Endodermal cell (in vitro differentiated cells): ENCODE measurements at places on chromosomes 1 and 21. TPM values are rescaled to one million over a fixed set of nuclear protein-coding genes. Genes with fewer than 3 reads are reported as not detected.

TM2D1 gene
- 22.6 and 24.1 TPM in 2 replicates for total RNA-seq

ACBD6 gene
- 41.4 and 43.2 TPM in 2 replicates for total RNA-seq

CLEC20A gene
- total RNA-seq: 0.33 to 0.40 TPM in 2 of 3 replicates, not detected in the other

RIPK4 gene
- 8.3 and 8.4 TPM in 2 replicates for total RNA-seq

FCRL2 gene
- not detected in 3 replicates for total RNA-seq

AK2 gene
- total RNA-seq: 117 to 277 TPM (median 118 TPM) in 3 replicates

LCE1A gene
- not detected in 2 replicates for total RNA-seq

GRCh38 chr21:32192291-32193097 lies 86.4 kb downstream of the MIS18A start:
- no peak overlapping the region for H3K4me3 ChIP-seq
- H3K4me1 ChIP-seq: no peaks in the 10 kb centered on the region
- no peak overlapping the region for H3K27ac ChIP-seq

- no peaks in the 10 kb centered on the region for H3K4me1 ChIP-seq
- H3K27me3 ChIP-seq: no peaks in the 10 kb centered on the region
- H3K36me3 ChIP-seq: no peaks in the 10 kb centered on the region
- no peak overlapping the region for H3K4me3 ChIP-seq
- DNase-seq: no peak
These were observed 361.5 kb downstream of the KIF26B start for GRCh38 chr1:245516284-245516759.

DNA sequence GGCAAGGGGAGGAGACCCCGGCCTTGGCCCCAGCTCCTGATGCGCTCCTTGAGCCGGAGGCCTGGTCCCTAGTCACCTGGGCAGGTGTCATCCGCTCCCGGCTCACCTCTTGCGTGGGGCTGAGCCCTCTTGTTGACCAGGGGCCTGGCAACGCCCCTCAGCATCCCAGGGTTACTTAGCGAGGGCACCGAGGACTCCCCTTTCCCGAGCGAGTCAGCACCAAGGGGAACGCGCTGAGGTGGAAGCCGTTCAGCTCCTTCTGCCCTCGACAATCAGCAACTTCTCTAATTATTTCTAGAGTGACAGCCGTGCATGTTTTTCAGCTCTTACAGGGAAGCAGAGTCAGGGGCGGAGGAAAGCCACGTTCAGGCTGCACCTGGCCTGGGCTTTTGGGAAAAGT lies 522 bp downstream of the SLC45A1 start:
- H3K4me1 ChIP-seq: no peaks in the 10 kb centered on the region
- no peak for DNase-seq
- H3K27me3 ChIP-seq: peaks cover 34% of the 10 kb centered on the region
- H3K27ac ChIP-seq: no peak overlapping the region
- peak overlapping the region; percentile 56 for H3K4me3 ChIP-seq

DNA sequence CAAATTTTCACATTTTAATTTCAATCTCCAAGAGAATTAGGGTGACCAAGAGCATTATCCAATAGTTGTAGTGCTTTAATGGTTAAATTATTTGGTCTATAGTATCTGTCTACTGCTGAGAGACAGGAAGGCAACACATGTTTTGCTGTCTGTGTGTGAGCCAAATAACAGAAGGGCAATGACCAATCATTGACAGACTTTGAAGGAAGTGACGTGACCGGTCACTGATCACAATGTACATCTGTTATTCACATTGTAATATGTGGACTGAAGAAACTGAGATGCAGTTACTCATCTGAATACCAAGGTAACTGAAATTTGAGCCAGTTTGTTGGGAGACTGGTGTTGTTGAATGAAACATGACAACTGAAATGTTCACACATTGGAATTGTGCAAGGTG lies 196.7 kb downstream of the LRRC40 start:
- DNase-seq: no peak
- no peaks in the 10 kb centered on the region for H3K27me3 ChIP-seq
- no peaks in the 10 kb centered on the region for H3K36me3 ChIP-seq
- H3K27ac ChIP-seq: no peak overlapping the region
- no peak overlapping the region for H3K4me3 ChIP-seq
- no peaks in the 10 kb centered on the region for H3K4me1 ChIP-seq

DNA sequence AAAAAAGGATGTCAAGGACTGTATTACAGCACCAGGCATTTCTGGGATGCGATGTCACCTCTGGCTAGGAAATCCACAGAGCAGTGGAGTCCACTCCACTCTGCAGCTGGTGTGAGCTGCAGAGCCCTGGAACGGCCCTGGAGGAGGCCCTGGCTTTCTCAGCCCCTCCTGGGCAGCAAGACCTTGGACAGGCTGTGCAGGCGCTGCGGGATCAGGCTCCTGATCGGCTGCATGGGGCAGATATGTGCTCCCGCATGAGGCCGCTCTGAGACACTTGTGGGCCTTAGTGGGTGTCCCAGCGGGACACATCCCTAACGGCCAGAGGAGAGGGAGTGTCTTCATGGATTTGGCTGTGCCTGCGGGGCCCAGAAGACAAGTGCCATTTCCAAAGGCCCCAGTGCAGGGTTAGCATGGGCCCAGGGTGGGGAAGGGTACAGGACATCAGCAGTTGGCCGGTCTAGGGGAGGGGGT lies 6.2 kb downstream of the DNMT3L start:
- no peaks in the 10 kb centered on the region for H3K27me3 ChIP-seq
- H3K27ac ChIP-seq: no peak overlapping the region
- DNase-seq: no peak
- no peaks in the 10 kb centered on the region for H3K36me3 ChIP-seq
- H3K4me3 ChIP-seq: no peak overlapping the region

DNA sequence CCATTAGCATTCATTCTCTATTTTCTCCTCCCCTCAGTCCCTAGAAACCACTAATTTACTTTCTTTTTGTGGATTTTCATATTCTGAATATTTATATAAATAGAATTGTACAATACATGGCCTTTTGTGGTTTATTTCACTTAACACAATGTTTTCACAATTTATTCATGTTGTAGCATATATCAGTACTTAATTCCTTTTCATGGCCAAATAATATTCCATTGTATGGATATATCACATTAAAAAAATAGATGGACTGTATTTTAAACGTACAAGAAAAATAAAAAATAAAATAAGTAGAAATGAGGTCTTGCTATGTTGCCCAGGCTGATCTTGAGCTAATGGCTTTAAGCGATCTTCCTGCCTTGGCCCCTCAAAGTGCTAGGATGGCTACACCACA lies 25.0 kb downstream of the SCP2 start:
- H3K4me1 ChIP-seq: no peaks in the 10 kb centered on the region
- no peak for DNase-seq
- H3K27ac ChIP-seq: no peak overlapping the region
- no peak overlapping the region for H3K4me3 ChIP-seq
- no peaks in the 10 kb centered on the region for H3K27me3 ChIP-seq

DNA sequence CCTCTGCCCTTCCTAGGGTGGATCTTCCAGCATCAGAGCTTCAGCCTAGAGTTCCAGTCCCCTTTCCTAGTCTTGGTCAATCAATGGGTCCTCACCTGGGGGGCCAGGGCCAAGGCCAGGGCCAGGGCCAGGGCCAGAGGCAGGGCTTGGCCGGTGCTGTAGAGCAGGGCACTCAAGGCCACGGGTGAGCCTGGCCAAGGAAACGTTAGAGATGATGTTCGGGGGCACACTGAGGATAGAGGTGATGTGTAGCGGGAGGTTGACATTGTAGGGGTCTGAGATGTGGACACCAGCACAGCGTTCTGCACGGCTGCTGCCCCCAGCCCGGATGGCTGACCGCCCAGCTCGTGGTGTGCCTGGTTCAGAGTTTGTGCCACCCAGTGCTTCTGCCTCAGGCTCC lies 5.4 kb upstream of the USF1 start:
- H3K4me1 ChIP-seq: peaks cover 9% of the 10 kb centered on the region
- no peaks in the 10 kb centered on the region for H3K27me3 ChIP-seq
- H3K4me3 ChIP-seq: no peak overlapping the region
- no peaks in the 10 kb centered on the region for H3K36me3 ChIP-seq
- no peak overlapping the region for H3K27ac ChIP-seq
- no peak for DNase-seq

DNA sequence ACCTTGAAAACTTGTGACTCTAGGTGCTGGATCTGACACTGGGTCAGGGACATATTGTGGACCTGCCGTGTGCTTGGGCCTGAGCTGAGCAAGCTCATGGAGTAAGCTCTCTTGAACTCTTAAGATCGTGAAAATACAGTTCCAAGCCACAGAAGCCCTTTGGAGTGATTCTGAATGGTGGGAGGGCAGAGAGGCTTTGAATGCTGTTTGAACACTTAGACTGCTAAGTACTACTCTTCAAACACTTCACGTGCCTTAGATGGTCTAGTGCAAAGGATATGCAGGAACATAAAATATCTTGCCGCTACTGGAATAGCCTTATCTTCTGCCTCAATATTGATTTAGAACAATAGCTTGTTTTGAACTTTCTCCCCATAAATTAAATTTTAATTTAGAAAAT lies 21.6 kb downstream of the ROR1 start:
- no peak overlapping the region for H3K27ac ChIP-seq
- no peak for DNase-seq
- H3K4me1 ChIP-seq: peaks cover 46% of the 10 kb centered on the region
- H3K27me3 ChIP-seq: no peaks in the 10 kb centered on the region
- H3K4me3 ChIP-seq: no peak overlapping the region

DNA sequence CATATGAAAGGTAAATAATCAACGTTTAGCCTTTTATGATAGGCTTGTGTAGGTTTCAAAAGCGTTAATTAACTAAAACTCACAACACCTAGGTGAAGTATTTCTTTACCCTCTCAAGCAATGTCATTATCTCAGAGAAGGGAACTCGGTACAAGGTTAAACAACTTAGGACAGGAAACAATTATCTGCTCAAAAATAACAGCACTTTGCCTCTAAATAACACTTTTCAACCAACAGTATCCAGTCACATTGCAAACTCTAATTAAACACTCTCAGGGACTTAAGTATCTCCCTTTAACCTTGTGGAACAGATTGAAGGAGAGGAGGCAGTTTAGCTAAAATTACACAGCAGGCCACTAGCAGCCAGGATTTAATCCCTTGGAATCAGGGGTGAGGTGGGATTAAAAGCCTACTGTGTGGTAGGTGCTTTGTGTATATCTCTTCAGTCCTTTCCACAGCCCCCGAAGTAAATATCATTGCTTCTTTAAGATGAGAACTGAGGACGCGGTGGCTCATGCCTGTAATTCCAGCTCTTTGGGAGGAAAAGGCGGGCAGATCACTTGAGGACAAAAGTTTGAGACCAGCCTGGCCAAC lies 5.2 kb upstream of the AKNAD1 start:
- no peak overlapping the region for H3K27ac ChIP-seq
- H3K27me3 ChIP-seq: no peaks in the 10 kb centered on the region

DNA sequence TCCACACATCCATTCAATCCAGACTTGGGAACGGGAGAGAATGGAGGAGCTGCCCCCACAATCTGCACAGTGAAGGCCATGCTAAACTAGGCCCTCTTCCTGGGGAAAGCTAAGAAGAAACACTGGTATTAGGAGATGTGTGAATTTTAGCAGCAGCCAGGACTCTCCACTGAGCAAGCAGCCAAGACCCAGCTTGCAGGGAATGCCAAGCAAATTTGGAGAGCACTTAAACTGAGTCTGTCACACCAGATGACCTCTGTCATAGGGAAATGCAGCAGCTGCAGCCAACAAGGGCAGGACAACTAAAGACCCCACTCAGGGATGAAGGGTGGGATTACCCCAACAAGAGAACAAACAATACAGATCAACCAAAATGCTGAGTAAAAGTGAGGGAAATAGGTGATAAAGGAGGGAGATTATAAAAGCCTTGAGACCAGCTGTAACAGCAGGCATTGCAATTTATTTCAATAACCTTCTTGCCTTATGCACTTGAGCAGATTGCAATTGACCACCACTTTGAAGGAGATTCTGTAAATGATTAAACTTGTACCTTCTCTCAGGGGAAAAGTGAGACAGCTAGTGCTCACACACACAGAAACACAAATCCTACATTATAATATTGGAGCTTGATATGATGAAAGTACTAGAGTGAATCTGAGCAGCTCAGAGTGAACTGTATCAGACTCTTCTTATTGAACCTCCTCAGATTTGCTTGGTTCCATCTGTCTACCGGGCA lies 2.5 kb upstream of the CLCA1 start:
- H3K4me1 ChIP-seq: peaks cover 4% of the 10 kb centered on the region
- H3K36me3 ChIP-seq: no peaks in the 10 kb centered on the region
- DNase-seq: no peak
- no peaks in the 10 kb centered on the region for H3K27me3 ChIP-seq
- no peak overlapping the region for H3K27ac ChIP-seq

DNA sequence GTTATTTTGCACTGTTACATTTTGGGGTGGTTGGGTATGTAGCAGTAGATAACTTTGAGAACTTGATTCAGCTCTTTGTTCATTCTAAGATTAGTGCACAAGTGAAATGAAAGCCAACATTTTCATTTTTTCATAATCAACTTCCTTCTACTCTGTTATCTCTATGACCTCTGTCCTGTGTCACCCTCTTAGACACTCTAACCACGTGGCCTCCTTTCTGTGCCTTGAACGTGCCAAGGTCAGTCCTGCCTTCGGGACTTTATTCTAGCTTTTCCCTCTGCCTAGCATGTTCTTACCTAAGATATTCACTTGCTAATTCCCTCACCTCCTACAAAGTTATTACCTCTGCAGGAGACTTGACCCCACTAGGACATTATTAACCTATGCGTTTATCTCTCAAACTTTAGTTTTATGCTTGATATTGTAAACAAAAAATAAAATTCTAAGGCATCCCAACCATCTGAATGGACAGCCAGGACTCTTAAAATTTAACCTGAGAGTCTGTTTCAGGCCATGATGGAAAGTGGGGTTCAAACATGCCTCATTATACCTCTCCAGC lies 19.2 kb upstream of the EDEM3 start:
- peaks cover 31% of the 10 kb centered on the region for H3K27me3 ChIP-seq
- H3K4me1 ChIP-seq: no peaks in the 10 kb centered on the region
- H3K27ac ChIP-seq: no peak overlapping the region
- no peaks in the 10 kb centered on the region for H3K36me3 ChIP-seq
- DNase-seq: no peak
- H3K4me3 ChIP-seq: no peak overlapping the region

DNA sequence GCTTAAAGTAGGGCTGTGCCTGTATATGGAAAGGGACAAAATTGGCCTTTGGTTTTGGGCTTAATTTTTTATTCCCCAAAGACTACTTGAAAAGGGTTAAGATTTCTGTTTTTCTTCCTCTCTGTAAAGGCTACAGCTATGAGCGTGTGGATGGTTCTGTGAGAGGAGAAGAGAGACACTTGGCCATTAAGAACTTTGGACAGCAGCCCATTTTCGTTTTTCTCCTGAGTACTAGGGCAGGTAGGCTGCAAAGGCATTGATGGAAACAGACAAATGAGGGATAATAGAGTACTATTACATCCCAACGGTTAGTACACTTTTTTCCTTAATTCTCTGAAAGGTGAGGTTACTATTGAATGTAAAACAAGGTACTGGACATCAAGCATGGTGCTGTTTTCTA lies 29.6 kb downstream of the CHD1L start:
- H3K27ac ChIP-seq: no peak overlapping the region
- H3K36me3 ChIP-seq: peaks cover 91% of the 10 kb centered on the region
- H3K4me3 ChIP-seq: no peak overlapping the region
- no peaks in the 10 kb centered on the region for H3K27me3 ChIP-seq
- peaks cover 15% of the 10 kb centered on the region for H3K4me1 ChIP-seq

GRCh38 chr21:42381347-42381984 lies 14.4 kb downstream of the TMPRSS3 start:
- H3K27ac ChIP-seq: no peak overlapping the region
- peak; percentile 82 for DNase-seq
- H3K4me1 ChIP-seq: no peaks in the 10 kb centered on the region
- H3K4me3 ChIP-seq: no peak overlapping the region

- no peaks in the 10 kb centered on the region for H3K36me3 ChIP-seq
- no peak overlapping the region for H3K4me3 ChIP-seq
- H3K4me1 ChIP-seq: no peaks in the 10 kb centered on the region
- no peak overlapping the region for H3K27ac ChIP-seq
These were observed 80.1 kb upstream of the PTGFR start for GRCh38 chr1:78410643-78411042.
